Omental fat pad (tissue), 4 donors: ENCODE measurements at places on chromosomes 6 and 20. TPM values are rescaled to one million over a fixed set of nuclear protein-coding genes. Genes with fewer than 3 reads are reported as not detected.

- DNase-seq, result no peak
Measured at GRCh38 chr20:63740070-63740626, 572 bp downstream of the SLC2A4RG start.

- no peak for DNase-seq
Measured at GRCh38 chr6:128316258-128316929, 204.0 kb downstream of the PTPRK start.

- no peak for DNase-seq
Measured at GRCh38 chr6:146292506-146292905, 251.1 kb upstream of the RAB32 start.

- DNase-seq, result no peak
Measured at GRCh38 chr6:36751091-36751490, 53.5 kb downstream of the RAB44 start.

DNA sequence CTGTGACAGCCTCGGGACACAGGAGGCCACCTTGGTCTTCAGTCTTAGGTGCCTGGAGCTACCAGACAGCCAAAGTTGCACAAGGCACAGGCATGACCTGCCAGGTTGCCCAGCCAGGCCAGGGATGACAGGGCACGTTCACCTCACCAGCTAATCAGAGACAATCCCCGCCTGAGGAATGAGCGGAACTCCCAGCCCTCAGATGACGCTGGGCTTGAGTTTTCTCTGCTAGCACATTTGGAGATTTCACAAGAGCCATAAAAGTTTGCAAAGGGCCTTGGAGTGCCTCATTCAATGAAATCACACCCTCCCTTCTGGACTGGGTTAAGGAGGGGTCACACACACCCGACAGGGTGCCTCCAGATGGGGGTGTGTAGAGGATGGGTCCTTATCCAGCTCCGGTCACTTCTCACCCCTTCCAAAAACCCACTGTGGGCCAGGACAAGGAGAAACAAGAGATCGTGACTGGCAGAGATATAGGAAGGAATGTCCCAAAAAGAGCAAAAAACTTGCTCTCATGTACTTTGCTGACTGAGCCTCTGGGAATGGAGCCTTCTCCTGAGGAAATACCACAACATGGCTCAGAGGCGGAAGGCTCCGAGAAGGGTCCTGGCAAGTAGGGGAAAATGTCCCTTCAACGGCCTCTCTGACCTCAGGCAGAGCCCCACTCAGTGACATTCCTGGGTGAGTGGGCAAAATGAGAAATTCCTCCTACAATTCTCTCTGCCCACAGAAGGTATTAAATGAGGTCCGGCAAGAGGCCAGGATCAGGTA lies 121.6 kb downstream of the ISM1 start:
- DNase-seq, result no peak

- DNase-seq, result no peak
Measured at GRCh38 chr6:166784691-166785090, 157.6 kb upstream of the RPS6KA2 start.

DNA sequence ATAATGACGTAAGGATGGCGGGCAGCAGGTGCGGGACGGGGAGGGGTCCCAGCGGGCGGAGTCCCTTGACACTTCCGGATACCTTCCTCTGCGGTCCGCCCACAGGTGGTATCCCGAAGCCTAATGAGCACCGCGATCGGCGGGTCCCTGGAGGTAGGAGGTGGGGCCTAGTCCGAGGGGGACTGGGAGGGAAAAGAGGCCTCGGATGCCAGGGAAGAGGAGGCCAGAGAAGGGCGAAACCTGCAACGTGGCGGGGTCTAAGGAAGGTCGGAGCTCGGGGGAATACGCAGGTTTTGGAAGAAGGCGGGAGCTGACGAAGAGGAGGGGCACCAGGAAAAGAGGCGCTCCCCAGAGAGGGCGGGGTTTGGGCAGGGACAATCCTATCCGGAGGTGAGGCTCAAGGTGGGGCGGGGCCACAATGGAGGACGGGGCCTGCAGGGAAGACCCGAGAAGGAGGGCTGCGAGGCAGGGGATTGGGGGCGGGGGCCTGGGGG lies 3.7 kb downstream of the PRSS16 start:
- no peak for DNase-seq

DNA sequence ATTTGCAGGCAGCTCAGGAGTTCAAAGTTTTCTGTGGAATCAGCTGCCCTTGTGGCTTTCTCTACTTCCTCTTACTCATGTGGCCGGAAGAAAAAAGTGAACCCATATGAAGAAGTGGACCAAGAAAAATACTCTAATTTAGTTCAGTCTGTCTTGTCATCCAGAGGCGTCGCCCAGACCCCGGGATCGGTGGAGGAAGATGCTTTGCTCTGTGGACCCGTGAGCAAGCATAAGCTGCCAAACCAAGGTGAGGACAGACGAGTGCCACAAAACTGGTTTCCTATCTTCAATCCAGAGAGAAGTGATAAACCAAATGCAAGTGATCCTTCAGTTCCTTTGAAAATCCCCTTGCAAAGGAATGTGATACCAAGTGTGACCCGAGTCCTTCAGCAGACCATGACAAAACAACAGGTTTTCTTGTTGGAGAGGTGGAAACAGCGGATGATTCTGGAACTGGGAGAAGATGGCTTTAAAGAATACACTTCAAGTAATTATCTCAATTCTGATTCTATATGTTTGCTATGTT lies 1.1 kb downstream of the MGME1 start:
- no peak for DNase-seq

DNA sequence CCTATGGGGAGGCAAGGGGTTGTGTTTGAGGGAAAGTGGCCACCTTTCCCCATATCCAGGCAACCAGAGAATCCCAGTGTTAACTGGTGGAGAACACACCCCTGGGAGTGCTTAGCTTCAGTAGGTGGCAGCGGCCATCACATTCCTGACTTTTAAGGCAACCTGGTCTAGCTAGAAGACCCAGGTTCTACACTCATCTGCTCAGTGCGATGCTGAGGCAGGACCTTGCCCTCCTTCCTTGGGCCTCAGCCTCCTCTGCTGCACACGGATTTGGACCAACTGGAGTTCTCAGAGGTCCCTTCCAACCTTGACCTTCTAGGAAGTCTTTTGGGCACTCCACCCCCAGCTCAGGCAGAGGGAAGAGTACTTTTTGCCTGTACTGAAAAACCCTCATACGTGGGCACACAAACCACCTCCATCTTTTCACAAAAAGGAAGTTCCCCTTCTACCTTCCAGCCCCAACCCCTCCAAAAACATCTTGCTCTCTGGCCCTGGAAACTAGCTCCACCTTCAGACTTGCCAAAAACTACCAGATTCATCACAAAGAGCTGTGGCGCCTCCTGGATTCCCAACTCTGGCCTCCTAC lies 2.9 kb downstream of the CCND3 start:
- DNase-seq, result no peak

GRCh38 chr6:57974653-57975052 lies 657.2 kb downstream of the PRIM2 start:
- DNase-seq, result no peak

DNA sequence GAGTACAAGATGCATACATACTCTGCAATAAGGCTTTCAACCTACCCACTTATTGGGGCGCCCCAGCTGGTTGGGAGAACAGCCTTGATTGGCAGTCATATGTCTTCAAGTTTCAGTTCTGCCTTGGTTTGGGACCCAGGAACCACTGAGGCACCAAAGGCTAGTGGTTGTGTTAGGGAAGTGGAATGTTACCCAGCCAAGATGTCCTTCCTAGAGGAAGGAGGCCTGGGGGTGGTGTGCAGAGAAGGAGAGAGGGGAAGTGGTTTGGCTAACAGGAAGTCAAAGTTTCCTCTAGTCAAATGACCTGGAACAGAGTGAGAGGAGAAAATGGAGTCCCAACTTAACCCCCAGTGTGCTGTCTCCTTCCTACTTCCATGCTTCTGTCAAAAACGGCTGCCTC lies 59.4 kb downstream of the CD164 start:
- DNase-seq, result no peak

- no peak for DNase-seq
Measured at GRCh38 chr20:57716202-57716601, 6.4 kb upstream of the PMEPA1 start.

DNA sequence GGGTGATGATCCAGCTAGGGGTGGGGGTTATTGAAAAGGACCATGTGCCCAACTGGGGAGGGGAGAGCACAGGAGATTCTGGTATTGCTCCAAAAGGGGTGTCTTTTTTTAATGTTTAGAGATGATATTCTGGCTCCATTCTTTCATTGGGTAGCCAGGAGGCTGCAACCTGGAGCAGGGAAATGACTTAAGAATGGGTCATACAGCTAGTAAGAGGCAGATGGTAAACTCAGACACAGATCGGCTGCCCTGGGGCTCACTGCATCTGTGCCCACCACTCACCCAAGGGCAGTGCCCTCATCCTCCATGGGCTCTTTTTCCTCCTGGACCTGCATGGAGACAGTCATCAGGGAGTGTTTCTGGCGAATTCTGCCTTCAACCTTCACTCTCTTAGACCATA lies 302.0 kb upstream of the PRDM1 start:
- no peak for DNase-seq

DNA sequence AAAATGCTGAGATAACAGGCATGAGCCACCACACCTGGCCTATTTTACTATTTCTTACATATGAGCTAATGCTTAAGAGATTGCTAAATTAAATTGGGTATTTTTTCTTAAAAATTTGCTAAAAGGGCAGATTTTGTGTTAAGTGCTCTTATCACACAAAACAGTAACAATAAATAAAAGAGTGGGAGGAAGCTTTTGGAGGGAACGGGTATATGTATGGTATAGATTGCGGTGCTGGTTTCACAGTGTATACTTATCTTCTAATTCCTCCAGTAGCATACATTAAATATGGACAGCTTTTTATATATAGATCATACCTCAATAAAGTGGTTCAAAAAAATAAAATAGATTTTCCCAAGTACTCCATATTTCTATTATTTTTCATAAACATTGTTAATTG lies 39.4 kb upstream of the FABP7 start:
- DNase-seq, result no peak

- DNase-seq, result no peak
Measured at GRCh38 chr6:4103929-4104328, 25.0 kb upstream of the FAM217A start.

GRCh38 chr6:143940011-143940597 lies 68.0 kb downstream of the PLAGL1 start:
- DNase-seq, result no peak

- DNase-seq, result no peak
Measured at GRCh38 chr6:14310960-14311359, 193.4 kb downstream of the CD83 start.

DNA sequence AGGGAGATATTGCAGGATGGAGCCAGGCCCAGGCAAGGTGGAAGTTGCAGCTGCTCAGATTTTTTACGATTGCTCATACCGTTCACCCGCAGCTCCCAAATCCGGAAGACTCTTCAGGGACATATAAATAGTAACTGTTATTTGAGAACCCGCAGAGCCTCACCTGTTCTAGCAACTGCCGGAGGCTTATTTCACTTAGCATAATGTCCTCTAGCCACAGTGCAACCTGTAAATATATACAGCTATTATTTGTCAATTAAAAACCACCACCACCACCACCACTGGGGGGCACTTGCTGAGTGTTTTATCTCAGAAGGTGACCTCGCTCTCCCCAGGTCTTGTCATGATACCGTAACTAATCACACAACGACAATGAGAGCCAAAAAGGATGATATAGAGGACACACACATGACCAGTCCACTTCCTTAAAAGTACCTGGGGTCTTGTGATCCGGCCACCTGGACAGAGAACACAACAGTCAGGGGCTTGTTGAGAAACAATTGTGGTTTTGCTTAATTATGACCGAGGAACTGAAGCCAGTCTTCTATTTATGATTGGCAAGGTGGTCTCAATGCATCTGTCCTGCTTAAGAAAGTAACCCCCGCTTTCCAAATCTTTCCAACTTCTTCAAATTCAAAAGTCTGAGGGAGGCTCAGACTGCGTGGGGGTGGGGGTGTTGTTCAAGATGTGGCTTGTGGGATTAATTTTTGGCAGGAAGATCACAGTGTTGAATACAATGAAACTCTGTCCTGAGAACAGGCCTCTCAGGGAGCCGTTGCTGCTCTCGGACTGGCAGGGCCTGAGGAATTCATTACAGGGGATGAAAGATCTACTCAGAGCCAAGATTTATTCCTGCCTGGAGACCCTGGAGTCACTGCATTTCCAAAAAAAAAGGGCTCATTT lies 107.7 kb upstream of the PRND start:
- peak; percentile 36 for DNase-seq

The WRNIP1 gene
- 58.5 TPM for total RNA-seq

The VGLL2 gene
- total RNA-seq, result not detected

The LBP gene
- total RNA-seq, result 10.5 TPM

The WFDC2 gene
- 5.7 TPM for total RNA-seq

The GTF2H4 gene
- 22.2 TPM for total RNA-seq

The C6orf132 gene
- total RNA-seq, result 3.3 TPM

The WFDC12 gene
- total RNA-seq, result not detected

The FAM209A gene
- not detected for total RNA-seq

The PDE7B gene
- total RNA-seq, result 10.1 TPM

The COL9A1 gene
- total RNA-seq, result not detected

The DUSP22 gene
- total RNA-seq, result 93.6 TPM

The UBD gene
- total RNA-seq, result not detected

The GSTA3 gene
- not detected for total RNA-seq

The ZBTB46 gene
- total RNA-seq, result 22.3 TPM

The MUC21 gene
- not detected for total RNA-seq

The JAG1 gene
- 64.2 TPM for total RNA-seq

The TFAP2B gene
- total RNA-seq, result not detected

The THEMIS gene
- 1.2 TPM for total RNA-seq

The BPIFA1 gene
- not detected for total RNA-seq
